ENCODE measurements at places on chromosomes 11 and 22. TPM values are rescaled to one million over a fixed set of nuclear protein-coding genes. Genes with fewer than 3 reads are reported as not detected.

Gene AQP11
- total RNA-seq, result 1.3 TPM

Gene GLB1L3
- not detected for total RNA-seq

DNA sequence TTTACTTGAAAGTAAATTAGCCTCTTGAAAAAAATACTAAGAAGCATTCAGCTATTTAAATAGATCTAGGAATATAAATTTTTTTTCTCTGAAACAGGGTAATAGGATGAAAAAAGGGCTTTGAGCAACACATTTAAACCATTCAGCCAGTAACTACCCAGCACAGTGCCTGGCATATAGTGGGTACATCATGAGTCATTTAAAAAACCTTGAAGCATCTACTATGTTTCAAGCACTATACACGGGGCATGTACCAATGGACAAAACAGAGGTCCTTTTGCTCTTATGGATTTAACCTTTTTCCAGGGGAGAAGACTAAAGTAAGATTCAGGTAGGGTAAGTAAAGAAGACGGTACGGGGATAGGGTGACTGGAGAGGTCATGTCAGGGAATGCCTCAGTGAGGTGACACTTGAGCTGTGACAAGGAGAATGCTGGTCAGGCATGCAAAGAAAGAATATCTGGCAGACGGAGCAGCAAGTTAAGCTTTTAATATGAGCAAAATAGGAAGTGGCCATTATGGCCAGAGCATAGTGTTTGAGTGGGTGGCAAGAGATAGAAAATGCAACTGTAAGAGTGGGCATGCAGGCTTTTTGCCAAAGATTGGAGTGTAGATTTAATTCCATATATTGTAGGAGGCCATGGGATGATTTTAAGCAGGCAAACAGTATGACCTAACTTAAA lies 101.1 kb downstream of the HIPK3 start:
- DNase-seq, result no peak

DNA sequence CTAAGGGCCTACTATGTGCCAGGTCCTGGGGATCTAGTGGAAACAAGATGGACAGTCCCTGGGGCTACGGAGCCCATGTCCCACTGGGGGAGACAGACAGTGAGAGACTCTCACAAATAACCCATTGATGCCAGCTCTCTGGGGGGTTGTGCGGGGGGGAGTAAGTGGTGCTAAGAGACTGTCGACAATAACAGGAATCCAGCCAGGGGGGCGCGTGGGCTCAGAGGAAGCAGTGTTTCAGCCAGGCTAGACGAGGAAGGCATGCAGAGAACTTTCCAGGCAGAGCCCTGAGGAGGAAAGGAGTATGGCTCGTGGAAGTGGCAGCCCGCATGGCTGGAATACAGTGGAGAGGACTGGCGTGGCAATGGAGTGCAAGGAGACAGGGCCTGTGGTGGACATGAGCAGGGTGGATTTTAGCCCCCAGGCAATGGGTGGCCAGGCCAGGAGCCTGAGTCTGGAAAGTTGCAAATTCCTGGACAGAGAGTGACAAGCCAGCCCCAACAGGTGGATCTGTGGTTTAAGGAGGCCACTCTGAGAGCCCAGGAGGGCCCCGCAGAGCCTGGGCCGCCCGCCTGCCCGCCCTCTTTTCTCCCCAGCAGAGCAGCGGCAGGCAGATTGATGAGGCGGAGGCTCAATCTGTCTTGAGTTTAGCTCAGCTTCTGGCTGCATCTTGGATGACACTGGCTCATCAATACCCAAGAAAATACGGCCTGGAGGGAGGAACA lies 40.0 kb upstream of the TCF20 start:
- no peak for DNase-seq

DNA sequence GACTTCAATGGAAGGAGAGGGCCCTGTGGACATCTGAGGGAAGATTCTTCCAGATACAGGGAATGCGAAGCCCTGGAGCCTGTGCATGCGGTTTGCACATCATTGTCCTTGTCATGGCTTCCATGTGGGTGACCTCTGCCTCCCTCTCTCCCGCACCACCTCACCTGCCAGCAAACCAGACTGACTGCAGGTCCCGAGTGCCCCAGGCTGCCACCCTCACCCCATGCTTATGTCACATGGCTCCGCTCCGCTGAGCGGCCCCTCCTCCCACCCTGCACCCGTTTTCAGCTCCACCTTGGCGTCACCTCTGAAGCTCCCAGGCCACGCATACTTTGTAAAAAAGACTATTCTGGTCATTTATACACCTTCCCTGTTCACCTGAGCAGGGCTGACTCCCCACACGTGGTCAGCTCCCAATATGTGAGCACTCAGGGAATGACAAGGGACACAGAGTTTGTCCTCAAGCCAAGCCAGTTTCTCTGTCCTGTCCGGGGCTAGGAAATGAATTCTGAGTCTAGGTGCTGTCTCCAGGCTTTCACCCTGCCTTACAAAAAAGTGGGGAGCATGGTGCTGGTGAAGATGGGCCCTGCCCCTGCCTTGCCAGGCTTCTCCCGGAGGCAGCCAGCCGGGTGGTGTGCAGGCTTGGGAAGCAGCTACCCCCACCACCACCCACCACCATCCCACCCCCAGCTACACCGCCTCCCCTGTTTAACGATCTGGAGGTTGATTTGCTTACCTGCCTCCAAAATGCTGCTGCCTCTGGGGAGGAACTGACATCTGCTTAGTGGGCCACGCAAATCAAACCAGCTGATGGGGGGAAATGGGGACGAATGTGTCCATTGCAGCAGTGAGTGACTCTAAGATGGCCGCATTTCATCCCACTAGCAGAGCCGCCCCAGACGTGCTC lies 32.7 kb downstream of the FAM83F start:
- no peak for DNase-seq

GRCh38 chr11:16296273-16296672 lies 60.1 kb downstream of the SOX6 start:
- DNase-seq, result no peak

GRCh38 chr22:39530116-39530515 lies 2.4 kb downstream of the RPS19BP1 start:
- no peak for DNase-seq

- no peak for DNase-seq
These were observed 12.8 kb upstream of the TPCN2 start for GRCh38 chr11:69035946-69036340.

DNA sequence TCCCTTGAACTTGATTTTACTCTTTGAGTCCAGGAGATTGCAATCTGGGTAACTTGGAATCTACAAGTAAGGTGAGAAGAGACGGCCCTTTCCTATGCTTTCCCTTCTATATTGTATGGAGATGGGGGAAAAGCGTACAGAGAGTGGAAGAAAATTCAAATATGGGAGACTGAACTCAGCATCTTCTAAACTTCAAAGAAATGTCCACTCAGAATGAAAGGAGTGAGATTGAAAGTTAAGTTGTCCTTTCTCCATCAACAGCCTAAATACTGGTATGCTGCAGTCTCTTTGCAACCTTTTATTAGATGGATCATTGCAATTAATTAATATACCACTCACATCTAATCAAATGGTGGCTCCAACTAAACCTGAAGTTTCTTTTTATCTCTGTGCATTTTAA lies 6.4 kb upstream of the EXPH5 start:
- no peak for DNase-seq

GRCh38 chr11:78727816-78728215 lies 153.2 kb upstream of the NARS2 start:
- no peak for DNase-seq

GRCh38 chr11:46978005-46978491 lies 41.5 kb downstream of the CSTPP1 start:
- no peak for DNase-seq
